Subcutaneous adipose tissue (tissue), 4 donors: ENCODE measurements at places on chromosomes 16 and 17. TPM values are rescaled to one million over a fixed set of nuclear protein-coding genes. Genes with fewer than 3 reads are reported as not detected.

Gene WNK4
- total RNA-seq: 0.16 TPM

Gene SLC26A11
- 4.7 TPM for total RNA-seq

Gene CDH16
- not detected for total RNA-seq

Gene HSD17B2
- not detected for total RNA-seq

Gene TP53TG3D
- not detected for total RNA-seq

Gene KRTAP16-1
- not detected for total RNA-seq

Gene C17orf78
- not detected for total RNA-seq

Gene CDH3
- total RNA-seq: not detected

Gene TTLL6
- total RNA-seq: 0.75 TPM

Gene CA5A
- not detected for total RNA-seq

Gene RNU2-1
- not detected for total RNA-seq

Gene NATD1
- total RNA-seq: 16.8 TPM

Gene ZSCAN10
- total RNA-seq: not detected

Gene SEPTIN12
- not detected for total RNA-seq

Gene IGSF6
- 1.9 TPM for total RNA-seq

Gene EPN3
- not detected for total RNA-seq
